ENCODE measurements at places on chromosomes 16 and 17. TPM values are rescaled to one million over a fixed set of nuclear protein-coding genes. Genes with fewer than 3 reads are reported as not detected.

Gene SPATA22
- not detected for polyA plus RNA-seq

DNA sequence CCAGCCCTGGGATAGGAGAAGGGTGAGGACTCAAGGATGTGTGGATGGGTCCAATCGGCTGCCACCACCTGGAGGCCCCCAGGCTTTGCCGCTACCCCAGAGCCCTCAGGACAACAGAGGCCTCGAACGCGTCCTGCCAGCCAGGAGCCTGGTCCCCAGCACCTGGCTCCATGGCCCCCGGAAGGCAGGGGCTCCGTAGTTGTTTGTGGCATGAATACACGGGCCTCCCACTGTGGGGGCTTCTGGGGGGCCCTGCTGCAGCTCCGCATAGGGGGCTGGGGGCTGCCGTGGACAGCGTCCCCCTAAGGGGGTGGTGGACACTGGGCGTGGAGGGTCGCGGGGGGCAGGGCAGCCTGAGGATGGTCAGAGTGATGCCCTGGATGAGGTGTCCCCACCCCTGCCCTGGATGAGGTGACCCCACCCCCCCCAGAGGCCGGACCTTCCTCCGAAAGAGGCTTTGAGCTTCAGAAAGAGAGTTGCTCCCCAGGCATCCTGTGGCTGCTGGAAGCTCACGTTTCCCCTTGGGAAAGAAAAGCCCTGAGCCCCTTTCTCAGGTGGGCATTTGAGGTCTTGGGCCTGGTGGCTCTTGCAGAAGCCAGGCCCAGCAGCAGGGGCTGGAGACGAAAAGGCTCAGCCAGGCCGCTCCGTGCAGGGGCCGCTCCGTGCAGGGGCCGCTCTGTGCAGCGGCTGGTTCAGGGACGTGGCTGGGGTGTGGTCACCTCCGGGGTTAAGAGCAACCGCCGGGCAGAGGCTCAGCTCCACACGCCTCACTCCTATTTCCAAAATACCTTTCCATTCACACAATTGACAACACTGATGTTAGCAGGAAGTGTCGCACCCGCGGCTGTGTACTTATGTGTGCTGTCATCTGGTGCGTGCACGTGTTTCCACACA, 40.3 kb upstream of the GNG13 start:
- H3K27me3 ChIP-seq = no peaks in the 10 kb centered on the region
- no peak overlapping the region for H3K4me3 ChIP-seq
- peaks cover 9% of the 10 kb centered on the region for H3K36me3 ChIP-seq
- DNase-seq = no peak

- peaks cover 38% of the 10 kb centered on the region for H3K4me1 ChIP-seq
- peak overlapping the region; percentile 57 for H3K4me3 ChIP-seq
- peak overlapping the region; percentile 93 for H3K27ac ChIP-seq
- no peaks in the 10 kb centered on the region for H3K27me3 ChIP-seq
- DNase-seq = peak; percentile 77
Observed at GRCh38 chr16:11354733-11355574, 9.7 kb downstream of the RMI2 start.

DNA sequence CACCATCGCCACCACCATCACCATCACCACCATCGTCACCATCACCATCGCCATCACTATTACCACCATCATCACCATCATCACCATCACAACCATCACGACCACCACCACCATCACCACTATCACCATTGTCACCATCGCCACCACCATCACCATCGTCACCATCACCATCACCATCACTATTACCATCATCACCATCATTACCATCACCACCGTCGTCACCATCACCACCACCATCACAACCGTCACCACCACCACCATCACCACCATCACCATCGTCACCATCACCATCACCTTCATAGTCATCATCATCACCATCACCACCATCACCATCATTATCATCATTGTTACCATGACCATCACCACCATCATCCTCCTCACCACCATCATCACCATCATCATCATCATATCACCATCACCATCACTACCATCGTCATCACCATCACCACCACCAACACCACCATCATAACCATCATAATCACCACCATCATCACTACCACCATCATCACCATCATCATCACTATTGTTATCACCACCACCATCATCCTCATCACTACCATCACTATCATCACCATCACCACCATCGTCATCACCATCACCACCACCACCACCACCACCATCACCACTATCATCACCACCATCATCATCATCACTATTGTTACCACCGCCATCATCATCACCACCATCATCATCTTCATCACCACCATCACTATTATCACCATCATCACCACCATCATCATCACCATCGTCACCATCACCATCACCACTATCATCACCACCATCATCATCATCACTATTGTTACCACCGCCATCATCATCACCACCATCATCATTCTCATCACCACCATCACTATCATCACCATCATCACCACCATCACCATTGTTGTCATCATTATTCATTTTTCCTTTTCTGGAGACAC, 51.5 kb upstream of the ZNF469 start:
- H3K36me3 ChIP-seq = no peaks in the 10 kb centered on the region
- no peak overlapping the region for H3K4me3 ChIP-seq
- no peak for DNase-seq
- no peak overlapping the region for H3K27ac ChIP-seq
- peaks cover 7% of the 10 kb centered on the region for H3K4me1 ChIP-seq

- H3K4me1 ChIP-seq = no peaks in the 10 kb centered on the region
- DNase-seq = no peak
- no peak overlapping the region for H3K4me3 ChIP-seq
- H3K27me3 ChIP-seq = no peaks in the 10 kb centered on the region
- H3K36me3 ChIP-seq = peaks cover 6% of the 10 kb centered on the region
- H3K27ac ChIP-seq = no peak overlapping the region
Observed at GRCh38 chr17:9456330-9456729, 119.3 kb downstream of the STX8 start.

- peaks cover 34% of the 10 kb centered on the region for H3K4me1 ChIP-seq
- no peaks in the 10 kb centered on the region for H3K36me3 ChIP-seq
- H3K4me3 ChIP-seq = peak overlapping the region; percentile 60
- no peak overlapping the region for H3K27ac ChIP-seq
- H3K27me3 ChIP-seq = peaks cover 75% of the 10 kb centered on the region
Observed at GRCh38 chr16:2025251-2025650, 1.5 kb upstream of the NHERF2 start.

DNA sequence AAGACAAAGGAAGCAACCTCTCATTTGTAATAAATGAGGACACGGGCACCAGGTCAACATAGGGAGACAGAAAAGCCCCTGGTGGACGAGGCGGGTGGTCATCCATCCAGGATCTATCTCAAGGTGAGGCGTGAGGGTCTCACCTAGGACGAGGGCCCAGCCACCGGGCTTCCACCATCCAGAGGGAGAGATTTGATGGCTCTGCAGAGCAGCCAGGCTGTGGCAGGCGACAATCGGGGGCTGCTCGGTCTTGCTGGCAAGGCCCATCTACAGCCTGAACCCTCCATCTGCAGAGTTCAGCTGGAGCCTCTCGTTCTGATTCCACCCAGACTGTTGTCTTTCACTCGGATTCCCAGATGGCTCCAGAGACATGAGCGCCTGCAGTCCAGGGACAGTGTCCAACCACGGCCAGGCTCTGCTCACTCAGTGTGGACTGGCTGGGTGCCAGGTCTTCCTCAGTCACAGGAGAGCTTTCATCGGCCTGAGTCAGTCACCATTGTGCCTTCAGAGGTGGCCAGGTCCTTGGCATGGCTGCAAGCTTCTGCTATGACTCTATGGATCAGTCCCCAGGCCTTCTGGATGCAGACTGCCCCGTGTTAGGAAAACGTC, 5.9 kb downstream of the LITAFD start:
- no peaks in the 10 kb centered on the region for H3K27me3 ChIP-seq
- DNase-seq = no peak
- H3K4me1 ChIP-seq = peaks cover 49% of the 10 kb centered on the region
- H3K4me3 ChIP-seq = peak overlapping the region; percentile 6

GRCh38 chr16:17345043-17345442, 125.7 kb downstream of the XYLT1 start:
- H3K36me3 ChIP-seq = peaks cover under 1% of the 10 kb centered on the region
- H3K4me3 ChIP-seq = peak overlapping the region; percentile 53
- peak overlapping the region; percentile 96 for H3K27ac ChIP-seq
- DNase-seq = no peak
- no peaks in the 10 kb centered on the region for H3K27me3 ChIP-seq

DNA sequence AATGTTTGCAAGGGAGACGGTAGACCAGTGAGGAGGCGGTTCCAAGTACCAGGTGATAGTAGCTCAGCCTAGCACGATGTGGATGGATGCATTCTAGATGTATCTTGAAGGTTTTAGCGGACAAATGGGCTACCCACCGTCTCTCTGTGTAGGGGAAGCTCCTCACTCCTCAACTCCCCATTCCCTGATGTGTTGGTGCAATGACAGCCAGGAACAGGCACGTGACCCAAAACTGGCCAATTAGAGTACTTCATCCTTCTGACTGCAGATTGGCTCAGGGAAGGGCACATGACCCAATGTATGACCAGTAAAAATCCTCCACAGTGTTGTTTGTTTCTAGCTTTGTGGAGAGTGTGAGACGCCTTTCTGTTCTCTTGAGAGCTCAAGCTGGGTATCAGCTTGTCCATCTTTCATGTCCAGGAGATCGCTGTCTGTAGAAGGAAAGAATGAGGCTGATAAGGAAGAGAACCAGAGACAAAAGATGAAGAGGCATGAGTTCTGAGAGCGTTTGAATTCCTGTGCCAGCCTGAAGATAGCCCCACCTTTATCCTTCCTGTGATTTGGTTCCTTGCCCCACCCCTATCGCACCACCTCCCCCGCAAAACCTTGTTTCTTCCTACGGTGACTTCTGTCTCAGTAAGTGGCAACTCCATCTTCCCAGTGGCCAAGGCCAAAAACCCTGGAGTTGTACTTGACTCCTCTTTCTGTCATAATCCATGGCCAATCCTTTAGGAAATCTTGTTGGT, 2.3 kb upstream of the BORCS6 start:
- H3K4me3 ChIP-seq = no peak overlapping the region
- H3K27ac ChIP-seq = no peak overlapping the region
- peak; percentile 57 for DNase-seq
- peaks cover 11% of the 10 kb centered on the region for H3K4me1 ChIP-seq

DNA sequence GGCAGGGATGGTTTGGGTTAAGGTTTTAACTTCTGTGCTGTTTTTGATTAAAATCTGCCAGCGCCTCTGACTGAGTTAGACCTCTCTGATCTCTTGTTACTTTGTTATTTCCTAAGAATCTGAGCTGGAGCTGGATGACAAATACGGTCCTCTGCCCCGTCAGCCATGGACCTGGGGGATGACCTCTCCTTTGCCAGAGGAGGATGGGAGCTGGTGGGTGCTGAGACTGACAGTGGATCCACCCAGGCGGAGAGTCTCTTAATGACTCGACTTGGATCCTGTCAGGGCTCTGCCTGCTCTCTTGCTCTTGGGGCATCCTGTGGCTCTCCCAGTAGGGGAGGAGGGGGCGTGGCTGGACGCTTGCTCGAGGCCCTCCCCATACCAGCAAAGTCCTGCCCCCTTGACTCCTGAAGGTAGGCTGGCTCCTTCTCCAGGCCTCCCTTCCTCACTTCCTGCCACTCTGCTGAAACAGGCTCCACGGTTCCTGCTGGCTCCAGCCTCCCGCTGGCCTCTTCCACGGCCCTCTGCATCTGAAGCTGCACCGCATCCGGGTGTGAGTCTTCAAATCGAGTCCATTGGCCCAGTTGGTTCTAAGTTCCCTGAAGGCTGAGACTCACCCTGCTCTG, 24.8 kb upstream of the MAP3K14 start:
- no peaks in the 10 kb centered on the region for H3K36me3 ChIP-seq
- no peaks in the 10 kb centered on the region for H3K27me3 ChIP-seq
- no peak for DNase-seq

DNA sequence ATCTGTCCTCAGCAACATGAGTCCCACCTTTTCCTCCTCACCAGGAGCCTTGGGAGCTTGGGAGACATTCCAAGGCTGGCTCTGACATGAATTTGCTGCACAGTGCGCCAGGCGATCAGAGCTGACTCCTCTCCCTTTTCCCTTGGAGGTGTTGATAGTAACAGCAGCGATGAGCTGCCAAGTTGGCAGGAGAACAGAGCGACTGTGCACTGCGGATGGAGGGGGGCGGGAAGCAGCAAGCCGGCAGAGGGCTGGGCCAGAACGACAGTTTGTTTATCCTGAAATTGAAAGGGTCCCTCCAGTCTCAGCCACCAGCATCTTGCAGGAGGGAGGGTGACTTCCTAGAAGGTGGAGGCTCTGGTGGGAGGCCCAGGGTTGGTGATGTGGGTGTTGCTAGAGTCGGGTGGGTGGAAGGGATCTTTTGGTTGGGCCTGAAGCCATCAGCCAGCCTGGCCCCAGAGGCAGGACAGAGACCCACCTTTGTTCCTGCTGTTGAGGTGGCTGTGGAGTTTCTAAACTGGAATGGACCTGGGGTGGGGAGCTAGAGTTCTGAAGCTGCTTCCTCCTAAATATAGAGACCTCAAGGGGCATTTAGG, 22.5 kb upstream of the DYNLL2 start:
- H3K36me3 ChIP-seq = no peaks in the 10 kb centered on the region
- DNase-seq = no peak
- no peaks in the 10 kb centered on the region for H3K4me1 ChIP-seq
- H3K27me3 ChIP-seq = peaks cover 37% of the 10 kb centered on the region
- no peak overlapping the region for H3K27ac ChIP-seq
- no peak overlapping the region for H3K4me3 ChIP-seq

GRCh38 chr17:21250854-21251253, 2.4 kb downstream of the NATD1 start:
- peaks cover 45% of the 10 kb centered on the region for H3K4me1 ChIP-seq
- H3K4me3 ChIP-seq = no peak overlapping the region
- peak overlapping the region; percentile 3 for H3K27ac ChIP-seq
- H3K36me3 ChIP-seq = no peaks in the 10 kb centered on the region

DNA sequence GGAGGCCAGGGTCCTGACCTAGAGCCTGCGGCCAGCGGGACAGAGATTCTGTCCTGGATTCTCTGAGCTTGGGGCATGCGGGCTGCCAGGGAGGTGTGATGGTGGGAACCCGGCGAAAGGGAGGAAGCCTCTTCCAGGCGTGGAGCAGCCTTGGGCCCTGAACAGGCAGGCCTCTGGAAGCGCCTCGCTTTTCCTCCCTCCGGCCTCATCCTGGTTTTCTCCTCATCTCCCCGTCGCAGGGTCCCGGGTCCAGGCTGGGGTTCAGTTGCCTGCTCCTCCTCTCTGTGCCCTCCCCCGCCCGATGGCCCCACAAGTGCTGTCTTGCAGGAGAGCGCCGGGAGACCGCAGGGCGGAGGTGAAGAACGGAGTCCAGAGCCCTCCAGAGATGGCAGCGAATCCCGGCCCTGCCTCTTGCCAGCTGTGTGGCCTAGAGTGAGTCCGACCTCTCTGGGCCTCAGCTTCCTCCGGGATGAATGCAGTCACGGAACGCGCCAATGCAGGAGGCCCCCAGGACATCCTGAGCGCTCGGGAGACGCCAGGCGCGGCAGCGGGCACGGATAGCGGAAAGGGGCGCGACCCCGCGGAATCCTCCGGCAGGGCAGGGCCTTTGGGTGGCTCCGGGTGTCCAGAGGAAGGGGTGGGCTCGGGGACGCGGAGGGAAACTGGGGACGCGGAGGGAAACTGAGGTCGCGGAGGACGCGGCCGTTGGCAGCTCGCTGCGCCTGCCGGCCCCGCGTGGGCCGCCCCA, 553 bp upstream of the RAB11FIP4 start:
- DNase-seq = no peak
- peaks cover 15% of the 10 kb centered on the region for H3K4me1 ChIP-seq
- H3K27ac ChIP-seq = no peak overlapping the region

- no peak overlapping the region for H3K4me3 ChIP-seq
- peaks cover 4% of the 10 kb centered on the region for H3K4me1 ChIP-seq
- DNase-seq = no peak
- H3K36me3 ChIP-seq = no peaks in the 10 kb centered on the region
- H3K27me3 ChIP-seq = peaks cover 16% of the 10 kb centered on the region
Observed at GRCh38 chr16:4597174-4597573, 17.5 kb downstream of the UBALD1 start.
